ENCODE measurements at places on chromosomes 2 and 18.
A peak's percentile ranks its signal among the peaks of the same experiment; 100 is the strongest.

DNA sequence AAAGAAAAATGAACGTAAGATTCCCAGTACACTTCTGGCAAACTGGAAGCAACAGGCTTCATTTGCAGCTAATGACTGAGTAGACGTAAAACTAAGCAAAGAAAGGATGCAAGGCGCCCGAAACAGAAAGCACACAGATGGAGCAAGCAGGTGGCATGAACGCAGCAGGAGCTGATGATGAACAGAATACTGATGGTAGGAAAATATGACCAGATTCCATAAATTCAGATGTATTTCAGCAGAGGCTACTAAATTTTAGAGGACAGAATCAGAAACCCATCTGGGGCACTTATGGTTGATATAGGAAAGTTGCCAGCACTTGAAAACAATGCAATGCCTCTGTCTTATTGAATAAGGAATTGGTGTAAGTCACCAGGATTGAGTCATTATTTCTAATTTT lies 658.7 kb upstream of the LINC00305 start:
- no peak for ATAC-seq

DNA sequence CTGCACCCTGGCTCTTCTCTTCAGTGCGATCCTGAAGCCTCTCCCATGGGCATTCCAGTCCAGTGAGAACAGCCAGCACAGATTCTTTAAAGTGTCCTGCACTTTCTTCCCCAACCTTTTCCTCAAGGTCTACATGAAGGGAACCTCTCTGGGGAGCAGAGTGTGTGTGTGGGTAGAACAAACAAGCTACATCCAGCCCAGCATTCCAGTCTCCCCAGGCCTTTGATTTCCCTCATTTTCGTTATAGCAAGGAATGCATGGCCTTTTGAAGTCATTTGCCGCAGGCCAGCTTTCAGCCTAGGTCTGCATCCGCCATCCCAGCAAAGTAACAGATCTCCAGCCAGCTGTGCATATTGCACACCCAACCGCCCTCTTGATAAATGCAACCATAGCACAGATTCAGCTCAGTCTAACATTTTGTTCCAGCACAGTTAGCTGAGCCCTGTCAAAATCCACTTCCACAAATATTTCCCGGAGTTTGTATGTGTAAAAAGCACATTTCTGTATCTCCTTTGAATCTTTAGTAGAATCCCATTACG lies 44.6 kb downstream of the CD8B2 start:
- ATAC-seq, result no peak

- ATAC-seq, result no peak
These were observed 786.8 kb downstream of the KCNJ3 start for GRCh38 chr2:155485141-155485842.

DNA sequence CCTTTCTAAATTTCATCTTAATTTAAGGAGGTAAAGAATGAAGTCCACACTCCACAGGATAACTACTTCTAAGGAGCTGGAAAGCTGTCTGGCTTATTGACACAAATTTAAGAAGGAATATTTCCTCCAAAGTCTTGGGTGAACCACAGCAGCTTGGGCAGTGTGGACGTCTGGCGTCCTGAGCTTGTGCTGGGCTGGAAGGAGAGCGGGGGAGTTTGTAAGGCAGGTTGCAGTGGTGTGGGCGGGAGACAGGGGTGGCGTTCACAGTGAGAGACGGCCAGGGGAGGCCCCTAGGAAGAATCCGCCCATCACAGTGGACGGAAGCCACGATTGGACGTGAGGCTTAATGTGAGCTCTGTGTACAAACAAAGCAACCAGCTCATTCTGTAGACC lies 25.7 kb downstream of the ADI1 start:
- no peak for ATAC-seq

DNA sequence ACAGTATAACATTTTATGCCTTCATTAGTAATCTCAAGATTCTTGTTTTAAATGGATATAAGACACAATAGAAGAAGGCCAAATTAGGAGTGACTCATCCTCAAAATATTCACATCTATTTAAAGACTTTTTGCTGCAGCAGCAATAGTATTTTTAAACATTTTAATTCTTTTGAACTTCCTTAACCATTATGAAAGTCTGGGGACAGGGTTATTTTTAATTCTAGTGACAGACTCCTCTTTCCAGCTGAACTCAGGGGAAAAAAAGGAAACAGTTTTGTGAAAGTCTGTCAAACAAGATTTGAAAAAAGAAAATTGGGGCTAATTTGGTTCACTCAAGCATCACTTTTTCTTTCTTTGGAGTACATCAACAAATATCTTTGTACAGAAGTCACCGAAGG lies 541.8 kb downstream of the NUP35 start:
- no peak for ATAC-seq

- ATAC-seq, result no peak
These were observed 31.2 kb downstream of the TFCP2L1 start for GRCh38 chr2:121253674-121254240.

DNA sequence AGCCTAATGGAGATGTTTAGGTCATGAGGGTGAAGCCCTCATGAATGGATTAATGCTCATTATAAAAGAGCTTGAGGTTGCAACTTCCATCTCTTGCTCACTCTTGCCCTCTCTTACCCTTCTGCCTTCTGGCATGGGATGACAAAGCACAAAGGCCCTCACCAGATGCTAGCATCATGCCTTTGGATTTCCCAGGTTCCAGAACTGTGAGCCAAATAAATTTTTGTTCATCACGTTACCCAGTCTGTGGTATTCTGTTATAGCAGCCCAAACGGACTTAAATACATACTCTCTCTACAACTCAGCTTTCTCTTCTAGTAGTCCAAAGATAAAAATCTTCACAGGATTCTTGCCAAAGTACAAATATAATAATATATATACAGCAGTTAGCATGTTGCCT lies 75.8 kb downstream of the LNPK start:
- ATAC-seq, result no peak

DNA sequence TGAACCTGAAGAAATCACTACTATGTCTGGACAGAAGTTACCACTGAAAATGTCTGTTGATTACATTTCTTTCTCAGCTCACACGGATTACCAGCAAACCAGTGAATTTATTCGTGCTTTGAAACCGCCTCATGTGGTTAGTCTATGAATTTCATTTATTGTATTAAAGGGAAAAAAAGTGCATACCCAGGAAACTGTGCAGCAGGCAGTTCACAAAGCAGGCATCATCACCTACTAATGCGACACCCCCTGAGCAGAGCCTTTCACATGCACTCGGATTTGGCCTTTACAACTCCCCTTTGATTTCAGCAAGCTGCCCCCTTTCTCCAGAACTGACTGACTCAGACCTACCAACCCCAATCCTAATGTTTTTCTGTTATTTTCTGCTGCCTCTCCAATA lies 20.1 kb downstream of the CPSF3 start:
- no peak for ATAC-seq

DNA sequence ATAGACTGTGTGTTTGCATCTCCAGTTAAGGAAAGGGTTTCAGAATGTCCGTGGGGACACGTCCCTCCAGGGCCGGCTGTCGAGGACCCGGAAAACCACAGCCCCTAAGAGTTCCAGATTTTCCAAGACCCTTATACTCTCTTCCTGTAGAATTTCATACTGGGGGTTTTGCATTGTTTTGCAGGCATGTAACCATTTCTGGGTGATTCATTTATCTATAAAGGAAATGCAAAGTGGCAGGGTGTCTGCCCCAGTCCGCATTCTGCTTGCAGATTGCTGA lies 8.5 kb downstream of the SP9 start:
- ATAC-seq, result no peak

DNA sequence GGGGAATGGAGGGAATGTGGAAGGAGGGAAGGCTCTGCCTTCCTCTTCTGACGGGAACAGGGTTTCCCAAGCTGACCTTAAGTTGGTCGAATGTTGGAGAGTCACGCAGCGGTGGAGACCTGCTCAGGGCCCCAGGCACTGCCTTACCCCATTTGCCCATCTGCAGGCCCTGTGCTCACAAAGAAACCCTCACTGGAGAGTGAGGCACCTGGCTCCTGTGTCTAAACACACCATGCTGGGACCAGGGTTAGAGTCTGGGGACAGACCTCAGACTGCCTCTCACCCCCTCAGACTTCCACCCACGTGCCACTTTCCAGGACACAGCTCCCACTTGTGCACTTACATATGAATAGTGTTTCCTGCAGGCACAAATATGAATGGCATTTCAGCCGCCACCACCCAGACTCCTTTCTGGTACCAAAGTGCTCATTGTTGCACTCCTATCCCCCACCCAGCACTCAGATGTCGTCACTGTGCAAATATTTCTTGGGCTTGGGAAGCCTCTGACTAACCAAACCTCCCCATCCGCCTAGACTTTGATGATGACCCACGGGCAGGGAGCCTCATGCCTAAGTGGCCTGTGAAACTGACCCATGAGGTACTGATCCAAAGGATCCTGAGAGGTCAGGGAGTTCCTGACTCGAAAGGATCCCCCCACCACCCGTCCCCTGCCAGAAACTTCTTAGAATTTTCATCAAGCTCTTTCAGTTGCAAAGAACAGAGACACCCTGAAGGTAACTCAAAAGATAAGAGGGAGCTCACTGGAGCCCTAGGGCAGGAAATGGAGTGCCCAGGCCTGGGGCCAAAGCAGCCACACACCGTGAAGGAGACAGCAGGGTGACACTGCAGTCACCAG lies 78.3 kb downstream of the STPG4 start:
- peak; percentile 63 for ATAC-seq

DNA sequence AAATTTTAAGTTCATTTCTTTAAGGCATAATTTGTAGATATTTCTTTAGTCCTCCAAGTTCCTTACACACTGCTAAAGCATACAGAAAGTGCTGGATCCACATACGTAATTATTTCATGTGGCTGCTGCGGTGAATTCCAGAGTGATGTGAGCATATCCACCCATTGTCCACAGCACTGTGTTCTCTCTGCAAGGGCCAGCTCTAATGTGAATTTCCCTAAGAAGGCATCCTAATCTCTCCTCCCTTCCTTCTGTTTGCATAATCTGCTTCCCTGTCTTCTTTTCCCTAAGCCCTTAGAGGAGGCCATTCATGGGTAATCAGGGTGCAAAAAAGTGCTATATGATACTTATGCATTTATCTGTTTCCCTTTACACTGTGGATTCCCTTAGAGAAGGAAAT lies 57.2 kb downstream of the COBLL1 start:
- ATAC-seq, result peak; percentile 38

DNA sequence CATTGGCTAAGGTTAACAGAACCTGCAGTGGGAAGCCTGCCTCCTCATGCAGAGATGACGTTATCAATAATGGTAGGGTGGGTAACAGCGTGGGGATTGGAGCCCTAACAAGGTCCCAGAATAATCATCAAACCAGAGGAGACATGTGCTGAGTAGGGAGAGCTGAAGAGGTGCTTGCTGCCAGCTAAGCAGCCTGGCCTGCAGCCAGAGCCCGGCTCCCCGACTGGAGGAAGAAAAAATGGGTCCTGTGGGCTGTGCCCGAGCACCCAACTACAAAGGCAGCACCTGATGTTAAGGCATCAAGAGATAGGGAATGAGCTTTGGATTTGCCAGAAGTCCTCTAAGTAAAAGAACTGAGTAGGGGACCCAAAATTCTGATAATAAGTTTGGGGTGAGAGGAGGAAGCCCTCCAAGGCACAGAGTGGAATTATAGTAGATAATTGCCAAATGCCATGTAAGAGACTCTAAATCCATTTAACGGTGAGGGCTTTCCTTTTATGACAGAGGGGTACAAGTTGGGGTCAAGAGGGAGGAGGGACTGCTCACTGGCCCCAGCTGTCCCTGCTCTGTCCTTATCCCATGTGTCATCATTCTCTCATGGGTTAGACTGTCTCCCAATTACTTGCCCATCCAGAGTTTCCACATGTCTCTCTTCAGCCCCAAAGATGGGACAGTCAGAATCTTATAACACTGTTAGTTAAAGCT lies 156.1 kb downstream of the ANTXR1 start:
- ATAC-seq, result no peak

GRCh38 chr18:56952026-56952425 lies 194.9 kb upstream of the BOD1L2 start:
- ATAC-seq, result no peak

DNA sequence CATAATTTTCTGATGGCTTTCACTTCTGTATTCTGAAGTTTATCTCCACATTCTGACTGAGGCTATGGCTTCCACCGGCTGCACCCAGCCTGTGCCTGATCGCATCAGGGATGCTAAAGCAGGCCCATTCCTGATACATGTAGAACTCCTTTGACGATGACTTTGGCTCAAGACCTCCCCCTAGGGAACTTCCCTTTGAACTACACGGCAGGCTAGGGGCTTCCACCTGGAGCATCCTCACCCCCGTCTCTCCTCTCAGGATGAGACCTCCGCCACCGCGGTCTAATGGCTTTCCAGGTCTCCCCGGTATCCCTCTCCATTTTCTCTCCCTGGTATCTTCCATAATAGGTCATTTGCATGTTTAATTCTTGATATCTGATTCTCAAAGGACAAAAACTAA lies 214.9 kb upstream of the CHST9 start:
- no peak for ATAC-seq

DNA sequence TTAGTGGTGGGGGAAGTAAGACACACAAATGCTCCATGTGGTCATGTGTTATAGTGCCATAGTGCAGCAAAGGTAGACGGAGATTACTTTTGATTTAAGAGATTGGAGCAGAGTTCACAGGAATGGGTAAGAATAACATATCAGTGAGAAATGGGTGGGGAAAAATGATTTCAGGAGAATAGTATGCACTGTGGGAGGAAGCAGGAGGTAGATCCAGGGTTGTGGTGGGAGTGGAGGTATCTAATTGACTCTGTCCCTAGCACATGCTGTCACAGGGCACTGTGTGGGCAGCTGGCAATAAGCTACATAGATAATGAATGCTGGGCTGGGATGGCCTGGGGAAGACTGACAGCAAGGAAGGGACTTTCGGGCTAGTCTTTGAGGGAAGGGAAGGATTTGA lies 65.3 kb downstream of the STAT1 start:
- no peak for ATAC-seq

DNA sequence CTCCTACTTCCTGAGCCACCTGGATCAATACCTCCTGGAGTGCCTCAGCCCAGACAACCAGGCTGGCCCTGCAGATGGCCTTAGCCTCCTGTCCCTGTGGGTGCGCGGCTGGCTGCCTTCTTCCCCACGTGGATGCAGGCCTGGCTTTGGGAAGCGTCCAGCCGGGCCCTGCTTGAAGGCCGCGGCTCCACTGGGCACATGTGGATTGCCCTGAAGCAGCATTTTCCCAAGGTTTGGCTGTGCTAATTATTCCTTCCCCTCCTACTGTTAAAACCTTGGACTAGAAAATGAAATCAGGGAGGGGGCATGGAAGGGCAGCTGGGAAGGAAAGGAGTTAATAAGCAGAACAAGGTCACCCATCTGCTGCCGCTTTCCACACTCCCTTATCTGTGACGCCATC lies 143.0 kb upstream of the GATA6 start:
- no peak for ATAC-seq

- ATAC-seq, result no peak
These were observed 387.2 kb upstream of the DCC start for GRCh38 chr18:51952844-51953243.

DNA sequence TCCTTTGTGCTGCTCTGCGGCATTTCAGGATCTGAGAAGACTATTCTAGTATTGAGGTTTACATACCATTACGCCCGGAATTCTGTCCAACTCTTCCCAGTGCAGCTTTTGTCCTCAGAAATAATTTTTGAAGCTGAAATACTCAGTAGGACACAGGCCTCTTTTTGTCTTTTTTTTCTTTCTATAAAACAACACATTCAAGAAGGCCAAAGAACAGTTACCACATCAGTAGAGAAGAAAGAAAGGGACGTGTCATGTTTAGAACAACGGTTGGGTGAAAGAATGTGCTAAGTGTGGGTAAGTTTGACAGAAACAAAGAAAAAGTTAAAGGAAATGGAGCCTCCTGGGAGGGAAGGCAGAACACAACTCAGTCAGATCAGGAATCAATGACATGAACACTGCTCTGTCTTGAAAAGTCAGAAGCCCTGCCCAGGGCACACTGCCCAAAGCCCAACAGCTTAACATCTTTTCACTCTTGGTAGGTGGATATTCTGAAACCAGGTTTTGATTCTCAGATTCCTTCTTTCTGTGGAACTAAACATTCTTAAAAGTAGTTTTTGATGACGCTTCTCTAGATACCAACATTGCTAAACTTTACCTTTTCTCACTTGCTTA lies 198.6 kb upstream of the CWC22 start:
- no peak for ATAC-seq

Data from gastroesophageal sphincter (tissue), 4 donors.